RWPE2 (cell line): ENCODE measurements at places on chromosomes 4 and X.

GRCh38 chr4:177105536-177105935 is 204.1 kb upstream of the NEIL3 start:
- DNase-seq = no peak

GRCh38 chr4:16775411-16776154 is 122.9 kb downstream of the LDB2 start:
- no peak for DNase-seq

DNA sequence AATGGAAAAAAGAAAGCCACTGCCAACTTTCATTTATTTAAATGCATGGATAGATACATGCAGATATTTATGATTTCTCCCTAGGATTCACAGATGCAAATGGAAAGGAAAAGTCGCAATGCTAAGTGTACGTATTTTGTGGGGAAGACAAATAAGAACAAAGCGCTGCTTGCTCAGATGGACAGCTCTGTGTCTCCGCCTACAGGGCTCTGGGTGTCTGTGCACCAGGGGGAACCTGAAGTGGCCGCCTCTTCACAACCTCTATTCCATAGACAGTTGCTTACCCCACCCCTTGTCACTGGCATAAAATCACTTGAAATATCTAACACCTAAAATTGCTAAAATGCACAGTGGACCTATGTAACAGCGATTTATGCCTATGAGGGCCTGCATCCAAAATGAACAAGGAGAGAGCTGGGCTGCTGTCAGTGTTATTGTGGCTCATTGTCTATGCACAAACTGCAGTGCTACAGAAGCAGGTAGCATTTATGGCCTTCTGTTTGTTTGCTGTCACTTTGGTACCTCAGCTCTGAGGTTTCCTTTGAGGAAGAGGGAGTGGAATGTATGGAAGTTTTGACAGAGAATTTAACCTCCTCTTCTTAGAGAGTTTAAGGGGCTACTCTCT is 58.6 kb upstream of the PAGE1 start:
- no peak for DNase-seq

DNA sequence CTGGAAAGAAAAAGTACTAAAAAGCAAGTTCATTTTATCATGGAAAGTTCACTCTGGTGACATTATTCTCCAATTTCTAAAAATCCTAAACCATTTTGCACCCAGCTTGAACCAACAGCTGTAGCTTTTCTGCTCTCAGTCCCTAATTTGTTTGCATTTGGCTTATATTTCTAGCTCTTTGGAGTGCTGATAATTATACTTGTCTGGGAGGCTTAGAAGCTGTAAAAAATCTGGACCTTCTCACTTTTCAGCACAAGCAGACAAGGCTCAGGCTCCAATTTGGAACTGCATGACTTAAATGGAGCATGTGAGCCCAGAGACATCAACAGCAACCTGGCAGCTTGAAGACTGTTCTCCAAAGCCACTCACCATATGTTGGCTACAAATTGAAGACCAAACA is 170.9 kb upstream of the PCDH18 start:
- no peak for DNase-seq

DNA sequence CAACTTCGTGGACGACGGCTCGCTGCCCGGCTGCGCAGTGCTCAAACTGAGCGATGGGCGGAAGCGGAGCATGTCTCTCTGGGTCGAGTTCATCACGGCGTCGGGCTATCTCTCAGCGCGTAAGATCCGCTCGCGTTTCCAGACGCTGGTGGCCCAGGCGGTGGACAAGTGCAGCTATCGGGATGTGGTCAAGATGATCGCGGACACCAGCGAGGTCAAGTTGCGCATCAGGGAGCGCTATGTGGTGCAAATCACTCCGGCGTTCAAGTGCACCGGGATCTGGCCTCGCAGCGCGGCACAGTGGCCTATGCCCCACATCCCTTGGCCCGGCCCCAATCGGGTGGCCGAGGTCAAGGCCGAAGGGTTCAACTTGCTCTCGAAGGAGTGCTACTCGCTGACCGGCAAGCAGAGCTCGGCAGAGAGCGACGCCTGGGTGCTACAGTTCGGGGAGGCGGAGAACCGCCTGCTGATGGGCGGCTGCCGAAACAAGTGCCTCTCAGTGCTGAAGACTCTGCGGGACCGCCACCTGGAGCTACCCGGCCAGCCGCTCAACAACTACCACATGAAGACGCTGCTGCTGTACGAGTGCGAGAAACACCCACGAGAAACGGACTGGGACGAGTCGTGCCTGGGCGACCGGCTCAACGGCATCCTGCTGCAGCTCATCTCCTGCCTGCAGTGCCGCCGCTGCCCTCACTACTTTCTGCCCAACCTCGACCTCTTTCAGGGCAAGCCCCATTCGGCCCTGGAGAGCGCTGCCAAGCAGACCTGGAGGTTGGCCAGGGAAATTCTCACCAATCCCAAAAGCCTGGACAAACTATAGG is 1.5 kb downstream of the MAB21L2 start:
- no peak for DNase-seq

DNA sequence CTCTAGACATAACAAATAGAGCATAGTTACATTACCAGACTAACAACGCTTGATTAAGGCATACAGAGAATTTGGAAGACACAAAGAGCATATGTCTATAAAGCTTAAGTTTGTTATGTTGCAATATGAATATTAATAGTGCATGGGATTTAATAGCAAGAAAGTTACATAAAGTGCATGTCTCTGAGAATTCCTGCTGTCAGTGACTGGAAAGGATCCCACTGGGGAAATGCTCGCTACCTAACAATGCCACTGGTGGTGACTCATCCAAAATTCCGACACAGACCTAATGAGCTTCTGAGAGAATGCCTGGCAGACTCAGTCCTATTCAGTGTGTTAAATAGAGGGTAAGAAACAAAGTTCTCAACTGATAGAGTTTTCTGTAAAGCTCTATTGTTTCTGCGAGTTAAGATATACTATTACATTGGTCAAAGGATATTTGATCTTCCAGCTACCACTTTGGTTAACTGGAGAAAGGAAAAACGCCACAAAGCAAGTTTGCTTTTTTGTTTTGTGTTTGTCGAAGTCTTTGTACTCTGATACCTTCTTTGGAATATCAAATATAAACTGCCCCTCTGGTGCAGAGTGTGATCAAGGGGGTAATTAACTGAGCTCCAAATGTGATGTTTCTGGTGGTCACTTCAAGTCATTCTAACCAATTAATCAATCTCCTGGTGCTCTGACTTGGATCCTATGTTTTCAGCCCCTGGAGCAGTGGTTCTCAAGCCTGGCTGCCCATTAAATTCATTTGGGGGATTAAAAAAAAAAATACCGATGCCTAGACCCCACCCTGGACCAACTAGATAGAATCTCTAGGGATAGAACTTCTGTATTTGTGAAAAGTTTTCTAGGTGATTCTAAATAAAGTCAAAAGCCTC is 107.9 kb downstream of the PALLD start:
- DNase-seq = no peak

DNA sequence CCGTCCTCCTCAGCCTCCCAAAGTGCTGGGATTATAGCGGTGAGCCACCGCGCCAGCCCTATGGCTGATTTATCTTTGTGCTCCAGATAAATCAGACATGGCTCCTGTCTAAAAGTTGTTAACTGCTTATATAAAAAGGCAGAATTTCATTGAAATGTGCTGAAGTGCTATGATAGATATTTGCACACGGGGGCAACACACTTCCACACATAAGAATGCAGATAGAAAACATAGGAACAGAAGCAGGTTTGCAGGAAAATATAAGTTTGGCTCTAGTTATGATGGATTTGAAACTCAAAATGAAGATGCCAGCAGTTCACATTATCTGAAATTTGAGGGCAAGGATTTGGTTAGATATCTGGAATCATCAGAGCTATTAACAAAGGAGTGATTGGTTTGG is 163.1 kb upstream of the SLITRK2 start:
- DNase-seq = no peak

GRCh38 chr4:3071811-3072210 is 2.5 kb downstream of the HTT-AS start:
- no peak for DNase-seq

- no peak for DNase-seq
Observed at GRCh38 chrX:47854474-47854873, 17.8 kb downstream of the ZNF81 start.

DNA sequence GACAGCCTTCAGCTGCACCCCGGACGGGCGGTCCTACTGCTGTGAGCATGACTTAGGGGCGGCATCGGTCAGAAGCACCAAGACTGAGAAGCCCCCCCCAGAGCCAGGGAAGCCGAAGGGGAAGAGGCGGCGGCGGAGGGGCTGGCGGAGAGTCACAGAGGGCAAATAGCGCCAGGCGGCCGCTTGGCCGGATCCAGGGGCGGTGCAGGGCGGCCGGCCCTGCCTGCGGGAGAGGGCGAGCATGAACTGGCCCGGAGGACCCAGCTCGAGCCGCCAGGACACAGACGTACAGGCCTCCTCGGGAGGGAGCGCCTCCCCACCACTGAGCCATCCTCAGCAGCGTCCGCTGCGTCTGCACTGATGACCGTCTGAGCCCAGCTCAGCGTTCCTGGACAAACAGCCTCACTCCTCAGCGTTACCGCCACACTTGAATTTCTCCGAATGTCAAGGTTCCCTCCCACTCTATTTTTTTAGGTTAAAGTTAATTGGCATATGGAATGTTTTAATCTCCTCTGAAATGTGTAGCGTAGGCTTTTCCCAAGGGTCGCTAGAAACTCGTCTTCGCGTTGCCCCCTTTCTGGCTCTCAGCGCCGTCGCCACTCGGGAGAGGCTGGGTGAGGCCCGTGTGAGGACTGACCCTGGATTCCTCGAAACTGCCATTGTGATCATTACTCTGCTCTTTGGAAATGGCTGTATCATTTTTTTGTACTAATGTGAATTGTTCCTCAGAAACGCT is 29.9 kb downstream of the NELFA start:
- DNase-seq = peak; percentile 50

DNA sequence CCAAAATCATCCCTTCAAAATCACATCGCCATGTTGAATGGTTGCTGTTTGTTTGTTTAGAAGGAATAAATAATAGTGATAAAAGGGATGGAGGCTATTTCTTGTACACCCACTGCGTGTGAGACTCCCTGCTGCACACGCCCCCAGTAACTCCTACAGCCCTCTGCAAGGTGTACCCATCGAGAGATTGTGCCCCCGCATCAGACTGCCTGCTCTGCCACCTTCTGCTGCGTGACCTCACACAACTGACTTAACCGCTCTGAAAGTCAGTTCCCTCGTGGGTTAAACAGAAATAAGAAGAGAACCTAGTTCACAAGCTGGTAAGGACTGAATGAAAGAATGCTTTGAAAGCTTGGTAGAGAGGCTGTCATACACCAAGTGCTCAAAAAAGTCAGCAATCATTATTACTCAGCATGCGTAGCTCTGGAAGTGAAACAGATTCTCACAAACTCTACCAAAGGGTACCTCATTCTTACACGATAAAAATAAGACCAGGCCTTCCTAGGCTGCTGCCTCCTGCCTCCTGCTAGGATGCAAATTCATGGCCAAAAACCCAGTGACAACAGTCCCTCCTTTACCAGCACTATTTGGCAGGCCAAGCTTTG is 147.1 kb downstream of the CPEB2 start:
- no peak for DNase-seq

DNA sequence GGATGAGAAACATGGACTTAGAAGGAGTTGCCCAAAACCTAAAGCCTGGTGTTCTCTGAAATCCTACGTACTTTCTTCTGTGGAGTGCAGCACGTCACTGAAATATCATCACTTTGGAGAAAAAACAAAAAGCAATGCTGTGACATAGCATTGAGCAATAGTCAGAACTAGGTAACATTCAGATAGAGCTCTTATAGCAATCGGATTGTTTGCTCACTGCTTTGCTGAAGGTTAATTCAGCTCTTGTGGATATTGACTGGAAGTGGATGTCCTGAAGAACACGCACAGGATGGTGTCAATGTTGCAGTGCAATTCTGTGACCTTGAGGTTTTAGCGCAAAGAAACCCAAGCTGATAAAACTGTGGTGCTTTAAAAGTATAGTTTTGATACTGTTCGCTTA is 114.2 kb upstream of the GRXCR1 start:
- no peak for DNase-seq

DNA sequence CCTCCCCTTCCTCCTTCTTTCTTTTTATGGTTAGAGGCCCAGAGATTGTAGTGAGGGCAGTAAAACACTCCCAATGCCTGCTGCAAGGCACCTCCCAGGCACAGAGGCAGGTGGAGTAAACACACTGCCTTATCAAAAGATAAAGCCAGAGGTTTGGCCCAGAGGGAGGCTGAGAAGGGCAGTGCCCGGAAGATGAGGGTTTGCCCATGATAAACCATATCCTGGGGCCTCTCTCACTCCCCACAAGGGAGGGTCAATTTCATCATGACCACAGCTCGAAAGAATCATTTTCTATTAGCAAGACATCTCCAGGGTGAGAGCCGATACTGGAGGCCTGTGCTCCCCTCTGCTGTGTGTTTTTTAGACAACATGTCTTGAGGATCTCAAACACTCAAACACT is 98.5 kb upstream of the FAM9C start:
- no peak for DNase-seq

- DNase-seq = no peak
Observed at GRCh38 chrX:106437407-106437806, 174.4 kb upstream of the RADX start.

DNA sequence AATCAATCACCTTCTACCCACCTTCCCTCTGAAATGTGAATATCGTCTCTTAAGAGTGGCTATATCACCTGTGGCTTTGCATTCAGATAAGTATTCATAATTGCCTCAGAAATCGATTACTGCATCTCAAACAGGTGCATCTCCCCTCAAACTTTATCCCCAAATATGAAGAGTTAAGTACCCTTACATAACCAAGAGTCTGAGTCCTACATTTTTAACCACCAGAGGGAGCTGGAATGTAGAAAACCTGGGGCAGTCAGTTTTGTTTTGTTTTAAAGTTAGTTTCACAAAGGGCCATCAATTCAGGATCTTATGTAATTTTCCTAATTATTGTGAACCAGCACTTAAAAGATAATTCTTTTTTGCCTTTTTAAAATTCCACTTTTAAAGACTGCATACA is 5.7 kb downstream of the TCEANC start:
- DNase-seq = no peak

- DNase-seq = no peak
Observed at GRCh38 chr4:187501731-187502130, 493.8 kb upstream of the ZFP42 start.

DNA sequence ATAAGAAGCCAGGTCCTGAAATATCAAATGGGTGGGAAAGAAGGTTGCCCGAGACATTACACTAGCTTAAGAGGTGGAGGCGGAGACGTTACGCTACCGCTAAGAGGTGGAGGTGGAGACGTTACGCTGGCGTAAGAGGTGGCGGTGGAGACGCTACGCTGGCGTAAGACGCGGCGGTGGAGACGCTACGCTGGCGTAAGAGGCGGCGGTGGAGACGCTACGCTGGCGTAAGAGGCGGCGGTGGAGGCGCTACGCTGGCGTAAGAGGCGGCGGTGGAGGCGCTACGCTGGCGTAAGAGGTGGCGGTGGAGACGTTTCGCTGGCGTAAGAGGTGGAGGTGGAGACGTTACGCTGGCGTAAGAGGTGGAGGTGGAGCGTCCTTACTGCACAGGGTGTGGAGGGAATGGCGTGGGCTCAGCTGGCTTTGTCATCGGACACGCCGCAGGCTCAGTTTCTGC is 12.8 kb downstream of the CYP4V2 start:
- DNase-seq = no peak

DNA sequence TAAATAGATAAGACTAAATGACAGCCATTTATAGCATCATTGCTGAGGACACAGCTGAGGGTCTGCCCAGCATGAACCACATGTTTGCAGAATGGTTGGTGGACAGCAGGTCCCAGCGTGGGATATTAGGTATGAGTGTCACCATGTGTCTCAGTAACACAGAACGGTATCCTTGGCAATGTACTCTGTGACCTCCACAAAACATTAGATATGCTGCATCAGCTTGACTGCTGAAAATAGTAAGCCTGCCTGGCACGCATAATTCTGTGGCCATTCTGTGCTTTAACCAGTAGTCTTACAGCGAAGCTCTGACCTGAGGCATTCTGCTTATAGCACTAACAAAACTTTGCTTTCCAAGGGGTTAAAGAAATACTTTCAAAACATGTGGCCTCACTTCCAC is 32.0 kb downstream of the LIMCH1 start:
- DNase-seq = no peak
